SIG-M5 (cell line): ENCODE measurements at places on chromosomes 2 and 18.

GRCh38 chr2:134238371-134238770 lies 15.5 kb upstream of the MGAT5 start:
- DNase-seq, result no peak

GRCh38 chr2:31810200-31810917 lies 200.4 kb downstream of the MEMO1 start:
- no peak for DNase-seq

DNA sequence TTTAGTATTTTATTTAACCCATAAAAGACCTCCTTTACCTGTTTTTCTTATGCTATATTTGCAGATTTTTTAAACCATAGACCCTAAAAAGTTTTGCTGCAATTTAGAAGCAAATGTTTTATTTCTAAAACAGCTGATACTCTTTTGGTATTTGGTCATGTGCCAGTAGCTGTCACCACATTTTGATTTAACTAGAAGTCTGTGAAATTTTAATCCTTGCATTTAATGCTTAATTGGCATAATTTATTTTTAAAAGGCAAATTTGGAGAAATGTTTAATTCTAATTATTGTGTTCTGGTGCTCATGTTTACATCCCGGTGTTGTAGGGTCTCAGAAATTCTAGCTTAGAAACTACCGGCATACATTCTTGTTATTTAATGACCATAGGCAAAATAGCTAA lies 111.8 kb downstream of the TTC27 start:
- DNase-seq, result no peak

- DNase-seq, result no peak
Observed at GRCh38 chr18:58520969-58521368, 107.9 kb downstream of the ALPK2 start.

GRCh38 chr2:26503231-26503880 lies 25.4 kb upstream of the OTOF start:
- DNase-seq, result no peak

GRCh38 chr18:24346254-24346653 lies 51.4 kb downstream of the OSBPL1A start:
- DNase-seq, result no peak

- no peak for DNase-seq
Observed at GRCh38 chr2:44093970-44094369, 74.7 kb upstream of the PPM1B start.

DNA sequence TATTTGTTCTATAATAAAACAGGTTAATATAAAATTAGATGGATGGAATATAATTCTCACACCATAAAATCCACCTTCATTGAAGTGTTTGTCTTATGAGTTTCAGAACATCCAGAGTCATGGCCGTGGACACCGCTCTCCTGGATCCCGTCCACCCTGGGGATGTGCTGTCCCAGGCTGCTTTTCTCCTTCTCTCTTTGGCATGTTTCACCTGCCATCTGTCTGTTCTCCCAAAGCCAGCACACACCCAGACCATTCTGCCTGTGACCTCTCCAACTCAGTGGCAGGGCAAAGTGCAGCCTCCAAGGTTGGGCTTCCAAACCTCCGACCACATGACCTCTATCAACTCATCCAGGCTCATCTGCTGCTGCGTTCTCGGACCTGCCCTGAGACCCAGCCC lies 104.7 kb downstream of the MYT1L start:
- DNase-seq, result no peak
